ENCODE measurements at places on chromosomes 5 and 9.

DNA sequence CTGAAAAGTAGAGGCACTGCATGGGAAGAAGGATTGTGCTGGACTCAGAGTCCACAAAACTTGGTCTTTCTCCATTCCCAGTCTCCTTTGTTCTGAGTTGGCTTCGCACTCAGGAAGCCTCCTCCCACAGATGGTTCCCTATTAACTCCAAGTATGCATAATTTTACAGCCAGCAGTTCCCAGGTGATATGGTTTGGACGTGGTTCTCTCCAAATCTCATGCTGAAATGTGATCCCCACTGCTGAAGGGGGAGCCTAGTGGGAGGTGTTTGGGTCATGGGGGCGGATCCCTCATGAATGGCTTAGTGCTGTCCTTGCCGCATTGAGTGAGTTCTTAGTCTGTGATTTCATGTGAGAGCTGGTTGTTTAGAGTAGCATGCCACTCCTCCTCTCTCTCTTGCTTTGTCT lies 86.6 kb downstream of the FEM1C start:
- DNase-seq = no peak

- no peak for DNase-seq
Observed at GRCh38 chr5:134432174-134432573, 20.5 kb upstream of the CDKN2AIPNL start.

DNA sequence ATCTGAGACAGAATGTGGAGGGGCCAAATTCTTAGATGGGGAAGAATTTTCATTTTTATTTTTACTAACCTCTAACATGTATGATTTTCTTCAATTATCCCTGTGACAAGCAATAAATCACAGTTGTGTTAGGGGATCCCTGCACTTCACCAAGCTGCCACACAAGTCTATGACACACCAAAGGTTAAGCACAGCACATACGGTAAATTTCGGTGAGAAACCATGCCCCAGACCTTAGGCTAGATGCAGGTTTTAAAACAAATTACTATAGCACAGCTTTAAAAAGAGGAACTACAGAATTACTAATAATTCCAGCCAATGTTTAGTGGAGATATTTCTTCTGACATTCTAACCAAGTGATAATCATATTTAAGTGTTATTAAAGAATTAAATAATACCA lies 175.7 kb upstream of the RORB start:
- no peak for DNase-seq

DNA sequence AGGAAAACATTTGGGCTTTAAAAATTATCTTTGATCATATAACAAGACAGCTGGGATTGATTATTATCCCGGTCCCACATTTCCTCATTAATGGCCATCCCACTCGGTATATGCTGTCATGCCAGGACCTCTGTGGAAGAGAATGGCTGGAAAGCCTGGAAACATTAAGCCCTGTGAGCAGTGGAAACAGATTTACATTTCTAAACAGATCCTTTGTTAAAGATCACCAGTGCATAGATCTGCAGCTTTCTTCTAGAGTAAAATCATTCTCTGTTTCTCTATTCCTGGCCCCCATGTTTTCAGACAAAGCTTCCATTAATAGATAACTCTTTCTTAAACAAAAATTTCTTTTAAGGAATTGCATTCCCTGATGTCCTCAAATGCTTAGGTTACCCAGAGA lies 152.2 kb downstream of the CAVIN4 start:
- DNase-seq = no peak

DNA sequence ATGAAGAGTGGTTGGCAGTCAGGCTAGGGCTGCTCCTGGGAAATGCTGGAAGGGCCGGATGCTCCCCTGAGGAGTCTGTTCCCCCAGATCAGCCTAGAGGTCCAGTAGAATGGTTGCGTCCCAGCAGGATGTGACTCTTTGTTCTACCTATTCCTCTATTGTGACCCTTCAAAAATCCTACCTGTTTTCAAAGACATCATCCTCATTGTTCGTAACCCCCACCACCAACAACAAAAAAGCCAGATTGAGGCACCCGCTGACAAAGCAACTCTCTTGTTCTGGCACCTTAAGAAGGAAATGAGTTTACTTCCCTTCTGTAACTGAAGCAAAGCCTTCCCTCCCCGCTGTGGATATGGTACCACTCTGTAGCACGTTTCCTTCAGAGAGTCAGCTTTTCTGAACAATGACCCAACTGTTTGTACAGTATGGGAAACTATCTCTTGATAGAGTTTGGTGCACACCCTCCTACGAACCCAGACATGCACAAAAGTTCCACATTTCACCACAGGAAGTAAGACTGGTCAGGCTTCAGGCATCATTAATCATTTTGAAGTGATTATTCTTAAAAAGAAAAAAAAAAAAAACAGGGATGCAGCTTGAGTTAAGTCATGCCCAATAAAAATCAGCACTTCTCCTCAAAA lies 207.2 kb downstream of the ENC1 start:
- peak; percentile 5 for DNase-seq

- DNase-seq = no peak
Observed at GRCh38 chr5:76870046-76870445, 20.2 kb downstream of the S100Z start.

DNA sequence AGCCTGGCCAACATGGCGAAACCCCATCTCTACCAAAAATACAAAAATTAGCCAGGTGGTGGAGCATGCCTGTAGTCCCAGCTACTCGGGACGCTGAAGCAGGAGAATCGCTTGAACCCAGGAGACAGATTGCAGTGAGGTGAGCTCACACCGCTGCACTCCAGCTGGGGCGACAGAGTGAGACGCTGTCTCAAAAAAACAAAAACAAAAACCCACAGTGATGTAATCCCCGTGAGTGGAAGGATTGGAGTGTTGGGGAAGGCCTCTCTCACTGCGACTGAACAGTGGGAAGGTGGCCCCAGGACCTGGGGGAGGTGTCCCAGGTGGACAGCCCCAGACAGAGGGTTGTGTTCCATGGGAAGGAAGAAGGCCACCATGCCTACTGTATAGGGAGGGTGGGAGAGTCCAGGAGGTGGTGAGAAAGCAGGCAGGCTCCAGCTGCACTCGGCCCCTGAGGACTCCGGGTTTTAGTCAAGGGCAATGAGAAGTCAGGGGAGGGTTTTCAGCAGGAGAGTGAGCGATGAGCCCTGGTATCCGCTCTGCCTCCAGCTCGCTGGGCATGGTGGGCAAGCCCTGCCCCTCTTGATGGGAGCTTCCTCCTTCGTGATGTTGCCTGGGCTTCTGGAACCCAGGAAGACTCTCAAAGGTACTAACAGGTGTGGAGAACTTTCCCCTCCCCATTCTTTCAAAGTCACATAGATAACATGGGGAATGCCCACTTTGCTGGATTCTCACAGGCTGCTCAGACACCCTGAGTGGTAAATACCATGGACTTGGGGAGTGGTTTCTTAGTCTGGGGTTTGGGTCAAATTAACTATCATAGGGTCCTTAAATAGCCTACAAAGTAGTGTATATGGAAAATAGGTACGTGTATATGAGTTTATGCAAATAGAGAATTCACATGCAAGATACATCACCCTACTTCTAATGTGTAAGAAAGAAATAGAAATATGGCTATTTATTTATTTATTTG lies 74.7 kb downstream of the PPARGC1B start:
- DNase-seq = no peak

- DNase-seq = no peak
Observed at GRCh38 chr9:33620738-33621439, 96.8 kb downstream of the ANKRD18B start.

DNA sequence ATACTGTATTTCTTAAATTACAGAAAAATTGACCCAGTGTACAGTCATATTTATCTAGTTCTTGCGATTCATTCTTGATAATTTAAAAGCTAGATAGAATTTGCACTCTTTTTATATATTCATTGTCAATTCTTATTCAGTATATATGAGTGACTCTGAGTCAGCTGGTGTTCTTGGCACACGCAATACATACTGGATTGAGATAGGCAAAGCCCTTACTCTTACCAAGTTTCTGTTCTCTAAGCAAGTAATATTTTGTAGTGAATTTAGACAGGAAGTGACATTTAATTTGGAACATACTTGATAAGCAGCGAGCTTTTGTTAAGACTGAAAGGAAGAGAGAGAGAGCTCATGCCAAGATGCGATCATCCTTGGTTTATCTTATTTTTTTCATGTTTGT lies 57.7 kb downstream of the GPBP1 start:
- no peak for DNase-seq

DNA sequence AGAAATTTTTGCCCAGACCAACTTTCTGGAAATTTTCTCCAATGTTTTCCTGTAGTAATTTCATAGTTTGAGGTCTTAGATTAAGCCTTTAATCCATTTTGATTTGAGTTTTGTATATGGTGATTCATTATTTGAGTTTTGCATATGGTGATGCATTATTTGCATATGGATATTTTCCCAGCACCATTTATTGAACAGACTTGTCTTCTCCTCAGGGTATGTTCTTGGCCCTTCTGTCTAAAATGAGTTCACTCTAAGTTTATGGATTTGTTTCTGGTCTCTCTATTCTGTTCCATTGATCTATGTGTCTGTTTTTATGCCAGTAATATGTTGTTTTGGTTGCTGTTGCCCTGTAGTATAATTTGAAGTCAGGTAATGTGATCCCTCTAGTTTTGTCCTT lies 139.3 kb downstream of the SLC25A46 start:
- DNase-seq = no peak

DNA sequence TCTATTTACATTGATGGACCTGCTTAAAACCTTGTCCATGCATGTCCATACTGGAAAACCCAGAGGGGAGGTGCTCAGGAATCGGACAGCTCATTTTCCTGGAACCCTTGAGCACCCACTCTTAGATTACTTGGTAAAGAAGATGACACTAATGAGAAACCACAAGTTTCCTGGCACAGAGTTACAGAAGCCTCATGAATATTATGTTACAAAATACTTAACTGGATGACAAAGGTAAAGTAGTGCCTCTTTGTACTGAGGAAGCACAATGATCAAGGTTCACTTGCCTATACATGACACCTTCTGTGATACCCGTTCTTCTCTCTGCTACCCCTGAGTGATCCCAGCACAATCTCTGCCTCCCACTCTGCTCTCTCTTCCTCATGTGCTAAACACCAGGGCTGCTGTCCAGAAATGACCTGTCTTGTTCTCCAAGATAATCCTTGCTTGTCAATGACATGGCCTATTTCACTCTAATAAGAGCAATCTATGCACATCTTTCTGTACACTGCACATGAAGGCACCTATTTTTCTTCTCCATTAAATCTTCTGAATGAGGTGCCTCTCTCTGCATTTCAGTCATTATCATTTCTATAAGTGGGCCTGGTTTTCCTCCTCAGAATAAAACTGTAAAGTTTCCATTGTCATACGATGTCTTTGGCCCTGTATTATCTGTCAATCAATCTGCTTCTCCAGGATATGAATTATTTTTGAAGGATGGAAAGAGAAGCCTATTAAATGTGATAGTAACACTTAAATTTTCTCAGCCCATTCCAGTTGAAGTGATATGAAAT lies 684.0 kb upstream of the ACO1 start:
- DNase-seq = no peak

GRCh38 chr9:128094166-128094949 lies 26.3 kb downstream of the SLC25A25 start:
- DNase-seq = peak; percentile 79

- DNase-seq = no peak
Observed at GRCh38 chr9:97437051-97437600, 25.2 kb downstream of the TDRD7 start.

DNA sequence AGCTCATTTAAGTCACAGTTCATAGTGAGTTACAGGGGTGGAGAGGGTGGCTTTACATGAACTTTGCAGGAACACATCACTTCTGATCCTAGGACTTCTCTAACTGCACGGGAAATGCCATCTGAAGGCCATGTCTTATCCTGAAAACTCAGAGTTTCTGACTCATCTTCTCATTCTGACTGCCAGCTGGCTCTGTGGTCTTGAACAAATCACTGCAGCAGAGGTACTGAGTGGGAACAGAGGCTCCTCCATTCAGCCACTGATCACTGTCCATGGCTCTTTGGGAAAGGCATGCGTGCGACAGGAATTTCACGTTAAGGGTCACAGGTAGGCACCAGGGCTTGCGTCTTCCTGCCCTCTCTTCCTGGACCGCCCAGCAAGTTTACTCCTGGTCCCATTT lies 114.6 kb upstream of the LRRTM2 start:
- DNase-seq = no peak

- DNase-seq = no peak
Observed at GRCh38 chr9:84937180-84937579, 267.7 kb downstream of the NTRK2 start.

DNA sequence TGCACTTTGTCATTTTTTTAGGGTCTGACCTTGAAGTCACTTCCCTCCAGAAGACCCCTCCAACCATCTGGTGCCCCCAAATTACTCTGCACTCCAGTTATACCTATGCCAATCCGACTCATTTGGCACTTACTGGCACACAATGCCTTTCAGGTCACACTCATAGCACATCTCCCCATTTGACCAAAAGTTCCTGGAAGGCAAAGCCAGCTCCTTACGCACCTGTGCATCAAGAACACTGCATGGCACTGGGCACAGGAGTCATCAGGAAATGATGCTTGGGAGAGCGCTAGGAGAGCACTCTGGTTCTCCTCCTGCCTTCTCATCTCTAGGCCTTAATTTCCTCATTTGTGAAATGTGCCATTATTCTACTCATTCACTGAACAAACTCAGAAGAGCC lies 2.9 kb downstream of the TNIP1 start:
- DNase-seq = no peak

GRCh38 chr5:135040034-135040332 lies 6.0 kb upstream of the PITX1 start:
- DNase-seq = no peak

- no peak for DNase-seq
Observed at GRCh38 chr5:73357576-73357975, 91.0 kb downstream of the FOXD1 start.

GRCh38 chr5:77176429-77176828 lies 34.1 kb upstream of the PDE8B start:
- DNase-seq = no peak

DNA sequence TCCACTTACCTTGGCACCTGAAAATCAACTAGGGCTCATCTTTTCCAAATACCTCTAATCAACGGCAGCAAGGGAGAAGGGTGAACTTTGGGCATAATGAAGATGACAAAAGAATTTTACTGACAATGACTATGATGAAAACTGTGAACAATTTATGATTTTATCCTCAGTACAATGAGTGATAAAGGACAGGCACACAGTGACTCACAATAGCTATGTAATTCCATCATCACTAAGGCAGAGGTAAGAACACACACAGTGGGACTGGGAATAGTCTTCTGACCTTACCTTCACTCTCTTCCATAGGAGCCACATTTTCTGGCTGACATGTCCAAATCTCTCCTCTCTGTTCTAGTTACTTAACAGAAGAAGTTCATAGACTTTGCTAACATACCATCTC lies 26.1 kb upstream of the KCNV2 start:
- DNase-seq = no peak

GRCh38 chr5:44932922-44933585 lies 124.3 kb downstream of the MRPS30 start:
- DNase-seq = no peak

All from GM12891 (cell line).